Glutamatergic neuron (in vitro differentiated cells): ENCODE measurements at places on chromosomes 6 and 20. TPM values are rescaled to one million over a fixed set of nuclear protein-coding genes. Genes with fewer than 3 reads are reported as not detected.
A peak's percentile ranks its signal among the peaks of the same experiment; 100 is the strongest.

DNA sequence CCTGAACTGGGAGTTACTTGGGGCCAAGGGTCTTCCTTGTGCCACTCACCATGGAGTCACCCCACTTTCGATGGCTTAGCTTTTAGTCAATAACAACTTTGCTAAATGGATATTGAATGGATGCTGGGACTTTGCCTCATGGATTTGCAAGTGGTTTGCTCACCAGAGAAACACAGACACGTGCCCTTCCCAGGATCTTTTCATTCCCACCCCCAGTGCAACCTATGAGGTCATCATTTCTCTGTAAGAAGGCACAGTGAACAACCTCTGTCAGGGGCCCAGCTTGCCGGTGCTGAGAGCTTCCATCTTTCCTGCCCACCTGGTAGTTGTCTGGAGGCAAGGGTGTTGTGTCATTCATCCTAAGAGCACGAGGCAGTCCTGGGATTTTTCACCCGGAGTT lies 256.8 kb upstream of the PMEPA1 start:
- H3K36me3 ChIP-seq = peaks cover 3% of the 10 kb centered on the region
- H3K27ac ChIP-seq = no peak overlapping the region
- H3K4me1 ChIP-seq = peaks cover 20% of the 10 kb centered on the region
- H3K27me3 ChIP-seq = peaks cover 5% of the 10 kb centered on the region

DNA sequence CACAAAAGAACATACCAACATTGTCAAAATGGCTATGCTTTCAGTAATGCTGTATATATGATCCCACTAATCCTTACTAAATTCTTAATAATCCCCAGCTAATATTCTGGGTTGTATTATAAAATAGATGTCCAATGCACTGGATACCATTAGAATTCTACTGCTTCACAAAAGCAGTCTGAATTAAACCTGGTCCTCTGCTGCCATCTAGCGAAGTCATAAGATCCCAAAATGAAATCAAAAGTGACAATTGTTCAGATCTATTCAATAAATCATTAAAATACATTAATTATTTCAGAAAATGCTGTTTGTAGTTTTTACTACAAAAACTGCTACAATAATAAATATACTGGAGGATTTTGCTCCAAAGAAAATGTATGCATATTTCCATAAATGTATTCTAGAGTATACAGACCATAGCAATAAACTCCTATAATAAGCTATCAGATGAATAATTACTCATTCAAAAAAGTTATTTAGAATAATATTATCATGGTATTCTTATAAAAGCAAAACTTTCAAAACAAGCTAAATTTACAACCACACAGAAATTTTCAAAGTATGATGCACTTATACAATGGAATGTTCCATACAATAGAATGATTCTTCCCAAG lies 92.6 kb downstream of the RNGTT start:
- no peaks in the 10 kb centered on the region for H3K36me3 ChIP-seq
- peaks cover 28% of the 10 kb centered on the region for H3K4me1 ChIP-seq
- peak; percentile 15 for DNase-seq
- no peaks in the 10 kb centered on the region for H3K27me3 ChIP-seq
- no peak overlapping the region for H3K4me3 ChIP-seq

GRCh38 chr20:53748176-53748575 lies 154.5 kb upstream of the ZNF217 start:
- H3K4me1 ChIP-seq = peaks cover 36% of the 10 kb centered on the region
- H3K27ac ChIP-seq = no peak overlapping the region
- H3K27me3 ChIP-seq = peaks cover 3% of the 10 kb centered on the region
- no peaks in the 10 kb centered on the region for H3K36me3 ChIP-seq
- DNase-seq = no peak

DNA sequence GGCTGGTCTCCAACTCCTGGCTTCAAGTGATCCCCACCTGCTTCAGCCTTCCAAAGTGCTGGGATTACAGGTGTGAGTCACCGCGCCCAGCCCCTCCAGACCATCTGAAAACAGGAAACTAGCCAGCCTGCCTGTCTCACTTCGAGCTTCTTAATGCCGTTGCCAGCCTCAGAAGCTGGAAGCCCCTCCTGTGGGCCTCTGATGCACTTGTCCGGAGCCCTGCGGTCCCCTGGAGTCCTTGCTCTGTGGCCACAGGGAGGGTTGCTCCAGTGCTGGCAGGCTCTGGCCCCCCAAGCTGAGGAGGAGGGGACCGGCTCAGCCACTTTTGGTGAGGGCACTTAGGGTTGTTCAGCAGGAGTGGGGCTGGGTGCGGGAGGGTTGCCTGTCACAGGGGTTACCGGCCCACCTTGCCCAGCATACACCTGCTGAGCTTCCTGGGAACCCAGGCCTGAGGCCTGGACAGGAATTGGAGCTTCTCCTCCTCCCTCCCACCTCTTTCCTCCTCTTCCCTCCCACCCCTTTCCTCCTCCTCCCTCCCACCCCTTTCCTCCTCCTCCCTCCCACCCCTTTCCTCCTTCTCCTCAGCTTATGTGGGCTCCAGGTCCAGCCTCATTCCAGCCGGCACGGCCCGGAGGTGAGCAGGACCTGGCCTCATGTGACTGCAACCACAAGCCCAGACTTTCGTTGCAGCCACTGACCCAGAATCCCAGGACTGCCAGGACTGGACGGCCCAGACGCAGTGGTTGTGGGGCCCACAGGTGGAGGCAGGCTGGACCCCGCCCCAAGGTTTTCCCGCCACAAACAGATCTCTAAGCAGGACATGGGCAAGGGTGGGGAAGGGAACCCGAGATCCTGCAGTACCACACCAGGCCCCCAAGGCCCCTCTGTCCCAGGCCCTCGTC lies 9.4 kb upstream of the BIRC7 start:
- no peak overlapping the region for H3K27ac ChIP-seq
- no peaks in the 10 kb centered on the region for H3K36me3 ChIP-seq
- no peak for DNase-seq
- peaks cover 3% of the 10 kb centered on the region for H3K27me3 ChIP-seq
- H3K4me3 ChIP-seq = no peak overlapping the region

DNA sequence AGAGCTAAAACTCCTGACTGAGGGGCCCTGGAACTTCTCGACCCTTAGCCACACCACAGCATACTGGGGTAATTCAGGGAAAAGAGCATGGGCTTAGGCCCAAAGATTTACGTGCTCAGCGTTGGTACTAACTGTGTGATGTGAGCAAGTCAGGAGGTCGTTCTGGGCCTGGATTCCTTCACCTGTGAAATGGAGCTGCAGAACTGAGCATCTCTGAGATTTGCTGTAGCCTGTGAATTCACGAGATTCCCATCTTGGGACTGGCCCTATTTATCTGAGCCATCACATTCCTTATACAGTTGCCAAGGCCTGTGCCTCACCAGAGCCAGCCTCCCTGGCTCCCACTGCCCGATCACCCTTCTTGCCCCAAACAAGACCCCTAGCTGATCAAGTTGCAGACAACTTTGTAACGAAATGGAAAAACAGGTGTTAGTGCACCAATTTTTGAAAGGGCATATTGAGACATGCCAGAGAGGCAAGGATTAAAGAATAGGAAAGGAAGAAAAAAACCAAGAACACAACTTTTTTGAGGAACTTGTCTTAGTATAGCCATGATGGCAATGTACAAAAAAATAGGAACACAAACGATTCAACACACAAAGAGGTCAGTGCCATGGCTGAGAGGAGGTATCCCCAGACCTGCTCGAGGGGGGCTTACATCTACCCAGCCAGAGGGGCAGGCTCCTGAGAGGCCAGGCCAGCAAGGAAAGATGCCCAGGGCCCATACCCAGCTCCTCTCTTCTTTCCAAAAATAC lies 323.0 kb upstream of the JARID2 start:
- no peak for DNase-seq
- peaks cover 35% of the 10 kb centered on the region for H3K4me1 ChIP-seq
- no peaks in the 10 kb centered on the region for H3K36me3 ChIP-seq
- H3K4me3 ChIP-seq = no peak overlapping the region

DNA sequence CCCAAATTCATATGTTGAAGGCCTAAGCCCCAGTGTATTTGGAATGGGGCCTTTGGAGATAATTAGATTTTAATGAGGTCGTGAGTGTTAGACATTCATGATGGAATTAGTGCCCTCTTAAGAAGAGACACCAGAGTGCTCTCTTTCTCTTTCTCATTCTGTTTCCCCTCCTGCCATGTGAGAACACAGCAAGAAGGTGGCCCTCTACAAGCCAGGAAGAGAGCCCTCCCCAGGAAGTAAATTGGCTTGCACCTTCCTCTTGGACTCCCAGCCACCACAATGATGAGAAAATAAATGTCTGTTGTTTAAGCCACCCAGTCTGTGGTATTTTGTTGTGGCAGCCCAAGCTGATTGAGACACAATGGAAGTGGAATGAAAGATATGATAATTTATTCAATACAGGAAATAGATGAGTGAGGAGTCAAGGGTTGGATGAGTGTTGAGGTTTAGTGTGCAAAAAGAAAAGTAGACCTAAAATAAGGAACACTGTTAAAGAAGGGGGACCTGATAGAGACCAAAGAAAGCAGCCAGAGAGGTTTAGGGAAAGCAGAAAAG lies 25.9 kb upstream of the ATXN1 start:
- H3K4me1 ChIP-seq = no peaks in the 10 kb centered on the region
- H3K4me3 ChIP-seq = no peak overlapping the region
- peaks cover 10% of the 10 kb centered on the region for H3K36me3 ChIP-seq
- no peak overlapping the region for H3K27ac ChIP-seq
- peaks cover 2% of the 10 kb centered on the region for H3K27me3 ChIP-seq

The BHLHE23 gene
- total RNA-seq = 23.9 TPM

DNA sequence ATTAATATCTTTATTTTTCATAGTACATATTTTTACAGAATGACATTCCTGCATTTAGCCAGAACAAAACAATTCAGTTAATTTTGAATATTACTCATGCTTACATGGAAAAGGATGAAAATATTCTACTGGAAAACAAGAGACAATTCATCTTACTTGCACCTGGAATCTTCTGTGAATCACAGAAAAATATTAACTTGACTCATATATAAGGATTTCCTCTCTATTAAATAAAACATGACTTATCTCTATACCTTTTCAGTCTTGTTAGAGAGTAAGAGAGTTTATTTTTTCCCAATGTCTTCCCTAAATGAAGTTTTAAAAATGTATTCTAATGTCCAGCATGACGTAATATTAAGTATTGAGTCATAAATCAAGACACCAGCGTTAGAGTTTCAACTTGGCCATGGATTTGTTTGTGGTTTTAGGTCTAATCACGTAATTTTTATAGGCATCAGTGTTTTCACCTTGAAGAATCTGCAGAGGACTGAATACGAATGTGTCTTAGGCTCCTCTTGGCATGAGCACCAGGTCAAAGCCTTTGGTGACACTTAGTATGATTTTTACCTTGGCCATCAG lies 445.1 kb upstream of the JAG1 start:
- no peak overlapping the region for H3K27ac ChIP-seq
- no peak overlapping the region for H3K4me3 ChIP-seq
- no peaks in the 10 kb centered on the region for H3K36me3 ChIP-seq
- no peaks in the 10 kb centered on the region for H3K27me3 ChIP-seq

The PRL gene
- total RNA-seq = not detected

DNA sequence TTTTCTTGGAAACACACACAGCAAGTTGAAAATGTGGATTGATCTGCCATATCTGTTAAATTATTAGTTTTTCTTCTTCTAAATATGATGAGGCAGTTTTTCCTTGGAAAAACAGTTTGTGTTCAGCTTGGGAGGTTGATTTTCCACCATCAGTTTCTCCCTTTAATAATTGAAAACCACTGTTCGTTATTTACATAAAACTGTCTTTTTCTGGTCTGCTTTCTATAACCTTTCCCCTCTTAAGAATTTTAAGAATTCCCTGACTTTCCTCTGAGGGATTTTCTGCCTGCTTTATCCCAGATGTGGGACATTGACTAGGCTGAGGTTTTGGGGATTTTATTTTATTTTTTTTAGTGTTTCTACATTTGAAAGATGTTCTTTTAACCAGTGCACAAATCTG lies 27.2 kb downstream of the DSE start:
- H3K27ac ChIP-seq = no peak overlapping the region
- H3K36me3 ChIP-seq = no peaks in the 10 kb centered on the region
- no peak overlapping the region for H3K4me3 ChIP-seq
- no peaks in the 10 kb centered on the region for H3K27me3 ChIP-seq
- peaks cover 10% of the 10 kb centered on the region for H3K4me1 ChIP-seq

The NKX2-4 gene
- not detected for total RNA-seq

The C6orf118 gene
- not detected for total RNA-seq

DNA sequence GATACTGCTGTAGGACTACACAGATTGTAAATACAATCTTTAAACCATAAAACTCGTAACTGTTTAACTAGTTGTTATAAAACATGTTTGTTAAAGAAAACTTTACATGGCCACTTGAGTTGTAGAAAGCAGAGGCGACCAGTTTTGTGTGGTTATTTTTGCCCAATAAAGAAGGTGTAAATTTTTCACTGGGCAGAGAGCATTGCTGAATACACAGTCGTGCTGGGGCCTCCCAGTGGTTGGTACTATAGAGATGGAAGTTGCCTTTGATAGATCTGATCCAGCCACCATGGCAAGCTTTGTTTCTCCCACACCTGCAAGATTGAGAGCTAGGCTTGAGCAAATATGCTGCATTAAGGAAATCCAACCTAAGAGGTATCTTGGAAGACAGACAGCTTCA lies 34.0 kb upstream of the YWHAB start:
- no peaks in the 10 kb centered on the region for H3K4me1 ChIP-seq
- no peak overlapping the region for H3K27ac ChIP-seq
- peaks cover 5% of the 10 kb centered on the region for H3K36me3 ChIP-seq
- DNase-seq = no peak
- H3K27me3 ChIP-seq = peaks cover 4% of the 10 kb centered on the region
- H3K4me3 ChIP-seq = no peak overlapping the region

- no peaks in the 10 kb centered on the region for H3K27me3 ChIP-seq
- H3K4me3 ChIP-seq = no peak overlapping the region
- H3K4me1 ChIP-seq = no peaks in the 10 kb centered on the region
- no peak overlapping the region for H3K27ac ChIP-seq
- H3K36me3 ChIP-seq = no peaks in the 10 kb centered on the region
These were observed 62.5 kb upstream of the TMEM170B start for GRCh38 chr6:11475016-11475415.

The PPP1R14C gene
- 4.1 TPM for total RNA-seq

GRCh38 chr6:29011276-29011734 lies 6.2 kb upstream of the ZNF311 start:
- no peak overlapping the region for H3K27ac ChIP-seq
- DNase-seq = peak; percentile 67
- no peaks in the 10 kb centered on the region for H3K36me3 ChIP-seq
- peaks cover 7% of the 10 kb centered on the region for H3K27me3 ChIP-seq
- H3K4me3 ChIP-seq = peak overlapping the region; percentile 88

The MOXD1 gene
- total RNA-seq = not detected

The DOK5 gene
- 30.8 TPM for total RNA-seq

- no peaks in the 10 kb centered on the region for H3K27me3 ChIP-seq
- H3K4me3 ChIP-seq = no peak overlapping the region
- no peaks in the 10 kb centered on the region for H3K36me3 ChIP-seq
These were observed 6.1 kb upstream of the ZNF831 start for GRCh38 chr20:59157531-59157930.

The RSPH4A gene
- 0.98 TPM for total RNA-seq

The DACT2 gene
- 0.22 TPM for total RNA-seq

DNA sequence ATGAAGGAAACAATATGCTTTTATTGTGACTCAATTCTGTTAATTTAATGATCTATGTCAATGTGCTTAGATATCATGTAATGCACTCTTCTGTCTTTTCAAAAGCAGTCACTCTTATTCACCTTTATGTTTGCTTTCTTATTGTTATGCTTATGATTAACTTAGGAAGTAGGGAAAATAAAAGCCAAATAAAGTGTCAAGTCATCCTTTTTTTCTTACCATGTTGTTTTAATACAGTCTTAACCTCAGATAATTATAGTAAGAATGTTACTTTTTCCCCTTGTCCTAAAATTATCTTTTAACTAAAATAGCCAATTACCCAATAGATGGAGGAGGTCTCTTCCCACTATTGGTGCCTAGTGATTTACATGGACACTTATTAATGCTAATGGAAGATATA lies 72.6 kb downstream of the TFAP2B start:
- peaks cover 10% of the 10 kb centered on the region for H3K4me1 ChIP-seq
- peaks cover 5% of the 10 kb centered on the region for H3K36me3 ChIP-seq
- no peak overlapping the region for H3K27ac ChIP-seq
- no peaks in the 10 kb centered on the region for H3K27me3 ChIP-seq
- no peak for DNase-seq
